GM04503 (cell line): ENCODE measurements at places on chromosomes 11 and 22.

- no peak for DNase-seq
Measured at GRCh38 chr11:120410622-120411380, 74.6 kb downstream of the ARHGEF12 start.

DNA sequence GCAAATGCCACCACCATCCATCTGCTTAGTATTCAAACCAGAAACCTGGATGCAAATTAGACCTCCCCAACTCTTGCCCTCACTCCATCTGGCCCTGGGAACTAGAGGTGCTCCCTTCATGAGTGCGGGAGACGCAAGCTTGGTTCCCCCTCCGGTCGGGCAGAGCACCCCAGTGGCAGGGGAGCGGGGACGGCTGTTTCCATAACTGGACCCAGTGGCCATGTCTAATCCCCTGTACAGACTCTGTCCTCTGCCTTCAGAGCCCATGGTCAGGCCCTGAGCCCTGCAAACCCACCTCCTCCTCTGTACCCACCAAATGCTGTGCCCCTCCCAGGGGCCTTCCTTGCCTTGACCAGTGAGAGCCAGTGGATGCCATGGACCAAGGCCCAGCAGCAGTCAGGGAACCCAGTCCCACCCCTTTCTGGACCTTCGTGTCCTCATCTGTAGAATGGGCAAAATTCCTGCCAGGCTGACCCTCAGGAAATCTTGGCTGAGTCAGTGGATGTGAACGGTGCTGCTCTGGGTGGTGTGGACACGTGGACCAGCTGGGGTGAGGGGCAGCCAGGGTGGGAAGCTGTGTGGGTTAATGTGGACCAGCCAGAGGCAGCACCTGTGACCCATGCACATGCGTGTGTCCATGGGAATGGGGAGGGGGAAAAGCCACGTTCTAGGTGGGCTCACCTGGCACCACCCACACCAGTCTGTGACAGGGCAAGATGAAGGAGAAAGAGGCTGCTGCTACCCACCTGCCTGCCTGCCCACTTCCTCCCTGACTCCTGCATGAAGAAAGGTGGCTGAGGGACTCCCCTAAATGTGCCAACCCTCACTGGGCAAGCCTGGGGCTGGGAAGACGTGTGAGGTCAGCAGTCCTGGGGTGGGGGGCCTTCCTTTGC, 72.8 kb downstream of the LRRC32 start:
- no peak for DNase-seq

GRCh38 chr22:50112151-50113118, 22.6 kb downstream of the MOV10L1 start:
- DNase-seq: no peak

- DNase-seq: no peak
Measured at GRCh38 chr22:36728505-36728904, 25.0 kb upstream of the CACNG2 start.

DNA sequence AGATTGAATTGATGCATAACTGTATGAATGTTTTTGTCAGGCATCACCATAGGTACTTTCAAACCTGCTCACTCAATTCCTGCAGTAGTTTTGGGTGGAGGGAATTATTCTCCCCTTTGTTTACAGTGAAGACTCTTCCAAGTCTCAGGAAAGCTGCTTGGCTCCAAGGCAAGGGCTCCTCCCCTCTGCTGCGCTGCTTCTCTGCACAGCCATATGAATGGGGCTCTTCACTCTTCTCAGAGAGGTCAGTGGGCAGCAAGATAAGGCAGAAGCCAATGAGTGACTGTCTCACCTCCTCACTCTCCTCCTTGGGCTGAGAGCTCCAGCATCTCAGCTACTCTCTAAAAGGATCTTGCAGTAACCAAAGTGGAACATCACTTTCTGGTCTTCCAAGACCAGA, 165.7 kb upstream of the TTC12 start:
- no peak for DNase-seq

GRCh38 chr22:41560095-41560471, 727 bp upstream of the CSDC2 start:
- DNase-seq: no peak

- no peak for DNase-seq
Measured at GRCh38 chr11:72776117-72776843, 17.6 kb downstream of the STARD10 start.

DNA sequence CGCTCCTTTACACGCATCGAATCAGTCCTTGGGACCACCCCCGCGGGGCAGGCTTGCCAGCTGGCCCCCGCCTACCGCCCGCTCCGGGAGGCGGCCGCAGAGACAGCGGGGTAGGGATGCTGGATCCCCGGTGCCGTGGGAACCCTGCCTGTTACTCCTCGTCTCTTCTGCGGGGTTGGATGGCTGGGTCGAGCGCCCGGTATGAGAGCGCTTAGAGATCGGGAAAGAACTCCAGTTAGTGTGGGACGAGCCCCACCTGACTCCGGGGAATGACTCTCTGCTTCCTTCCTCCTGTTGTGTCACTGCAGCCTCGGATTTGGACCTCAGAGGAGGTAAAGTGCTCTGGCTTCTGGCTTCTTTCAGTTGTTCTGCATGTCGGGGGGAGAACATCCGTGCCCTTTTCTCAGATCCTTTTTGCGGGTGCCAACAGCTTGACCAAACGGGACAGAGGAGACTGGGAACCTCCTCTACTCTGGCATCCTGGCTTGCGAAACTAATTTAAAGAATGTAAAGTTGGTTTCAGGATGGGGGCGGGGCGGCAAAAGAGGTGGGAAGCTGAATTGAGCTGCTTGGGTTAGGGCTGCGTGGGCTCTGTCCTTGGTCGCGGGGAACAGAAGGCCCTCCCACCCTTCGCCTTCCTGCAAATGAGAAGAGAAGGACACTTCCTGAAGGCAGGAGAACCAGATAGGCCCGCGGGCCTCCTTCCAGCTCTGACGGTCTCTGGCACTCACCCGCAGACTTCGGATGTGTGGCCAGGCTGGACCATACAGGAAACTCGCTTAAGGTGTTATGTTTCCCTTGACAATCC, 938 bp downstream of the LAYN start:
- peak; percentile 59 for DNase-seq

DNA sequence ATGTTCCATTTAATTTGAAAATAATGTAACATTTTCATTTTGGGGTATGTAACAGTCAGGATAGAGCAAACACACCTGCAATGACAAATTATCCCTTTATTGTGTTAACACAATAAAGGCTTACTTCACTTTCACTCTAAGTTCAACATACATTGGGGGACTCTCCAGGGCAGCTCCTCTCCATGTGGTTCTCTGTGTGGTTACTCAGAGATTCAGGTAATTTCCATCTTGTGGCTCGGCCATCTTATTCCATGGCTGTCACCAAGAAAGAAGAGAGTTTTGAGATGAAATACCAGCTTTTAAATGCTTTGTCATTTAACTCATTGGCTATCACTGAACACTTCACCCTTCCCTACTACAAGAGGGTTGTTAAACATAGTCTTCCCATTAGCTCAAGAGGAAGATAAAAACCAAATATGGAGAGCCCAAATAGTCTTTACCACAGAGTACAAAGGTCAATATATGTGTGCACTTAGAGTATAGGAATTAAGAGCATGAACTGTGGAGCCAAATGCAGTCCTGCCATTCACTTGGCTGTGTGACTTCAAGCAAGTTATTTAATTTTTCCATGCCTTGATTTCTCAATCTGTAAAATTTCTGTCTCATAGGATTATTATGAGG, 10.6 kb upstream of the TPH1 start:
- no peak for DNase-seq

GRCh38 chr22:29260031-29260560, 7.7 kb downstream of the RHBDD3 start:
- DNase-seq: no peak

- no peak for DNase-seq
Measured at GRCh38 chr11:23252426-23252825, 392.2 kb upstream of the CCDC179 start.

DNA sequence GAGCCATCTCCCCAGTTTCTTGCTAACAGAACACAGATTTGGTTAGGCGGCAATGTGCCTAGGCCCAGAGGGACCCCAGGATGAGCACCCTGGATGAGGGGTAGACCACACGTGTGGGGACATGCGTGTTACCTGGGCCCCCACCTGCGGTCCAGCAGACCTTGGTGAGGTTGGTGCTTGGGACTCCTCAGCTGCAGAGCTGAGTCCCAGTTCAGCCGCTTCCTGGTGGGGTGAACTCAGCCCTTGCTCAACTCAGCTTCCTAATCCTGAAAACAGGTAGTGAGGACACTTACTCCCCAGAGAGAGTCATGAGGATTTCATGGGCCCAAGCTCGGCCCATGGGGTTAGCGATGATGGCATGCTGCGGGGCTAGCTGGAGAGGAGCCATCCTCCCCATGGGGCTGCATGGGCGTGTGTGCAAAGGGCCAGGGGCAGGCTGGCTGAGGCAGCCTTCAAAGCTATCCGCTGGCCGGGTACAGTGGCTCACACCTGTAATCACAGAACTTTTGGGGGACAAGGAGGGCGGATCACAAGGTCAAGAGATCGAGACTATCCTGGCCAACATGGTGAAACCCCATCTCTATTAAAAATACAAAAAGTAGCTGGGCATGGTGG, 46.9 kb upstream of the SHISAL1 start:
- DNase-seq: no peak

DNA sequence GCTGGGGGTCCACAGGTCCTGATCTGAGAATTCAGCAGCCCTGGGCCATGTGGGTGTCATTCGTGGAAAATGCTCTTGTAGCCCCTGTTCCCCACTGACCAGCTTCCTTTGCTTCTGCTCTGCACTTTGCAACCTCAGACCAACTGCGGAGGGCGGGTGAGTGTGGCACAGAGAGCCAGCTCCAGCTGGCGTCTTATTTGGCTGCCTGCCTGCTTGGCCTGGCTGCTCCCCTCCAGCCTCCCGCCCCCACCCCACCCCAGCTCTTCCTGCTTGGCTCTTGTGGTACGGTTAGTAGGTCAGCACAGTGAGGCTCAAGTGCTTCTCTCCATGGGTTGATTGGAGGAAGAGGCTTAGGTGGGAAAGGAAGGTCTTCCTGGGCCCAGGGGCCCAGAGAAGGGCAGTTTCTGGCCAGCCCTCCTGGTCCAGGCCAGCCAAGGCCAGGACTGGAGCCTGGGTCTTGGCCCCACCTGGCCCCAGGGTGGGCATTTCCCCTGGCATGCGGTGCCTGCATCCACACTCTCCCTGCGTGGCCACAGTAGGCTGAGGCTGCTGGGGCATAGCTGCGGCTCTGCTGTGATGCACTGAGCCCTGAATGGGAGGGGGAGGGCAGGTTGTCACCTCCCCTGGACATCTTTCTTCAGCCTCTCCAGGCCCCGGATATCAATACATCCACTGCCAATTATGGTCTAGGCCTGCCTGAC, 26.5 kb downstream of the MYO7A start:
- DNase-seq: no peak

DNA sequence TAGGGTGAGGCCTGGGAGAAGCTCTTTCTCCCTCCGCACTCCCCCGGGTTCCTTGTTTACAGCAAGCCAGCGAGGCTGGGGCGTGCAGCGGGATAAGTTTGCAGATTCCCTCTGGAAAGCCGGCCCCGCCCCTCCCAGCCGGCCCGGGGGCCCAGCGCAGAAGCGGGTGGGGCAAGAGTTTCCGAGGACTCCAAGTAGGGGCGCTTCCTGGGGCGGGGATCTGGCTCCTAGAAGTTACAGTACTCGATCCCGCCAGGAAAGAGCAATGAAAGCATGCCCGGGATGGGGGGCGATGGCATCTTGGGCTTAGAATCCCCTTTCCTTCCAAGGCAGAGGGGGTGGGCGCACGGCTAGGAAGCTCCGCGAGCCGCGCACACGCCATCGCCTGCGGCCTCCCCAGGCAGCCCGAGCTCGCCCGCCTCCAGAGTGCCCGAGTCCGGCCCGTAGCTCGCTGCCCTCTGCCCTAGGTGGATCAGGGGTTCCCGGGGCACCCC, 385 bp downstream of the TST start:
- DNase-seq: no peak

- no peak for DNase-seq
Measured at GRCh38 chr11:17650127-17650911, 69.1 kb upstream of the MYOD1 start.

DNA sequence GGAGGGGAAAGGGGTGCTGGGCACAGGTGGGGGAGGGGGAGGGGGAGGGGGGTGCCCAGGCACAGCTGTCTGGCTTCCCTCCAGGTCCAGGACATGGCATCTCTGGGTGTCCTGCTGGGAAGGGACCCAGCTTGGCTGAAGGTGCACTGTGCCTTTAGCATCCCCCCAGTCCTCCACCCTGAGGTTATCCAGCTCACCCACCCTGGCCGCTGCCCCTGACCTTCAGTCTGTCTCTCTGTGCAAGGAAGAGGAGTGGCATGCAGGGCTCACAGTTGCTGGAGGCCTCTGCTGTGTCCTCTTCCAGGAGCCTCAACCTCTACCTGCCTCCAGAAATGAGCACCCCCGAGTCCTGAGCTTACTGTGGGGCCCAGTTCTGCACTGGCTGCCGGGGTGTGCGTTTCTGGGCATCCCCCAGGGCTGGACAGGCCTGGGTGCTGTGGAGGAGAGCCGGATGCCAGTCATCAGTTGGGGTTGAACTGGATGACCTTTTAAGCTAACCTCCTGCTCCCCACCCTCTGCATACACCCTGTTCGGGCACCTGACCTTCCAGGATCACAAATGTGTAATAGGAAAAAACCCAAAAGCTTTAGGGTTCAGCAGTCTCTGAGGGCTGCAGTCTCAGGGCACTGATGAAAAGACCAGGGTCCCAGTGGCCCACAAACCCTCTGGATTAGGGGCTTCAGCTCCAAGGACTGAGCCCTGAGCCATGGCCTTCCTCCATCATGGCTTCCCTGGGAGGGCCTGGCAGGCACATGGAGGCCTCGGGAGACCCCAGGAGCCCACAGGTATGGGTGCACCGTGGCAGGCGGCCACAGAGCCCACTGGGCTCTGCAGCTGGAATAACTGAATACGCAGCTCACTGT, 9.6 kb upstream of the CTSD start:
- DNase-seq: no peak

DNA sequence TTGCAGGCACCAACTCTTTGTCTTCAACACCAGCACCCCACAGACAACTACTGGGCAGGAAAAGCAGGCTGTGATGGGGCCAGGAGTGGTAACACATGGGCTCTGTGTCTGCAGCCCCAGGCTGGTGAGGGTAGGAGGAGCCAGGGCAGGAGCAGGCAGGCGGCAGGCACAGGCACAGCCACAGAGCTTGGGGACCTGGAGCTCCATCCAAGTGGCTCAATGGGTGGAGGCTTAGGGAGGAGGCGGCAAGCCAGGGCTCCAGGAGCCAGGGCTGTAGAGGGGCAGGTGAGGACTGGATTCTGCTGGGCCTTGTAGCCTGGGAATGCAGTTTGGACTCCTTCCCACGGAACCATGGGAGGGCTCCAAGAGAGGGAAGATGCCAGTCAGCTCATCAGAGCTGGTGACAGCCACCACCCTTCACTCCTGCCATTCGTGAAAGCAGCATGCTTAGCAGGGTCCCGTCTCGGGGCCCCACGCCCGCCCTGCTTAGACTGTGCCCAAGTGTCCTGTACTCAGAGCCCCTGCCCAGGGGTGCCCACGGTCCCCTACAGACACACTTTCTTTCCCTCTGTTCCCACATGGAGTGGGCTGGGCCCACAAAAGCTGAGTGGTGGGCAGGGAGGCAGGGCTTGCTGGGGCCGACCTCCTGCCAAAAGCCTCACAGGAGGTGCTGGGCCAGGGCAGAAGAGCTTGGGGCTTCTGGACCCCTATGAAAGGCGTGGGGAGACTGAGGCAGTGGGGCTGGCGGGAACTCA, 12.4 kb downstream of the TTC38 start:
- no peak for DNase-seq
